Chondrocyte (in vitro differentiated cells): ENCODE measurements at places on chromosomes 2 and 18.

- no peak overlapping the region for H3K27ac ChIP-seq
- no peak for DNase-seq
- H3K4me1 ChIP-seq, result peaks cover 24% of the 10 kb centered on the region
- peaks cover under 1% of the 10 kb centered on the region for H3K36me3 ChIP-seq
- no peak overlapping the region for H3K4me3 ChIP-seq
Observed at GRCh38 chr2:219643788-219644398, 16.5 kb downstream of the SLC4A3 start.

DNA sequence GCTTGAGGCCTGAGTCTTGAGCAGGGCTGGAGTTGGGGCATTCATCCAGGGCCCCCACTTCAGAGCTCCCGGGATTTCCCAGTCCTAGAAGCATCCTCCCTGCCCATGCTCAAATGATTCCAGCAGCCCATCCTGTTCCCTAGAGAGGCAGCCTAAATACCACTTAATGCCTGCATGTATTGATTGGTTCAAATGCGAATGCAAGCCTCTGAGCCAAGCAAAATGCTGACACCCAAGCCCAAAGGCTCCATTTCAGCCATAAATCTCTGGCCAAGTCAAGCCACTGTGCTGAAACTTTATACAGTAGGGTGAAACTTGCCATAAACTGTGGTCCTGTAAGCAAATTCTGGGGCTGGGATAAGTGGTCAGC lies 279.8 kb downstream of the CLIP4 start:
- no peaks in the 10 kb centered on the region for H3K36me3 ChIP-seq
- no peak overlapping the region for H3K27ac ChIP-seq
- peaks cover 13% of the 10 kb centered on the region for H3K4me1 ChIP-seq
- H3K4me3 ChIP-seq, result no peak overlapping the region

GRCh38 chr2:28904802-28905457 lies 10.5 kb downstream of the WDR43 start:
- H3K4me3 ChIP-seq, result no peak overlapping the region
- H3K27ac ChIP-seq, result peak overlapping the region; percentile 85
- H3K4me1 ChIP-seq, result peaks cover 40% of the 10 kb centered on the region
- peaks cover 31% of the 10 kb centered on the region for H3K36me3 ChIP-seq
- no peaks in the 10 kb centered on the region for H3K27me3 ChIP-seq

GRCh38 chr2:23618265-23618664 lies 233.3 kb downstream of the KLHL29 start:
- H3K27me3 ChIP-seq, result no peaks in the 10 kb centered on the region
- H3K4me3 ChIP-seq, result no peak overlapping the region
- H3K27ac ChIP-seq, result no peak overlapping the region
- peak; percentile 33 for DNase-seq

GRCh38 chr2:102122115-102122514 lies 20.4 kb upstream of the IL1R1 start:
- no peaks in the 10 kb centered on the region for H3K36me3 ChIP-seq
- DNase-seq, result no peak
- H3K4me3 ChIP-seq, result no peak overlapping the region
- H3K27ac ChIP-seq, result peak overlapping the region; percentile 94
- H3K4me1 ChIP-seq, result peaks cover 53% of the 10 kb centered on the region

- no peak overlapping the region for H3K4me3 ChIP-seq
- no peaks in the 10 kb centered on the region for H3K4me1 ChIP-seq
- no peaks in the 10 kb centered on the region for H3K36me3 ChIP-seq
Observed at GRCh38 chr2:161576421-161576820, 47.8 kb upstream of the SLC4A10 start.

DNA sequence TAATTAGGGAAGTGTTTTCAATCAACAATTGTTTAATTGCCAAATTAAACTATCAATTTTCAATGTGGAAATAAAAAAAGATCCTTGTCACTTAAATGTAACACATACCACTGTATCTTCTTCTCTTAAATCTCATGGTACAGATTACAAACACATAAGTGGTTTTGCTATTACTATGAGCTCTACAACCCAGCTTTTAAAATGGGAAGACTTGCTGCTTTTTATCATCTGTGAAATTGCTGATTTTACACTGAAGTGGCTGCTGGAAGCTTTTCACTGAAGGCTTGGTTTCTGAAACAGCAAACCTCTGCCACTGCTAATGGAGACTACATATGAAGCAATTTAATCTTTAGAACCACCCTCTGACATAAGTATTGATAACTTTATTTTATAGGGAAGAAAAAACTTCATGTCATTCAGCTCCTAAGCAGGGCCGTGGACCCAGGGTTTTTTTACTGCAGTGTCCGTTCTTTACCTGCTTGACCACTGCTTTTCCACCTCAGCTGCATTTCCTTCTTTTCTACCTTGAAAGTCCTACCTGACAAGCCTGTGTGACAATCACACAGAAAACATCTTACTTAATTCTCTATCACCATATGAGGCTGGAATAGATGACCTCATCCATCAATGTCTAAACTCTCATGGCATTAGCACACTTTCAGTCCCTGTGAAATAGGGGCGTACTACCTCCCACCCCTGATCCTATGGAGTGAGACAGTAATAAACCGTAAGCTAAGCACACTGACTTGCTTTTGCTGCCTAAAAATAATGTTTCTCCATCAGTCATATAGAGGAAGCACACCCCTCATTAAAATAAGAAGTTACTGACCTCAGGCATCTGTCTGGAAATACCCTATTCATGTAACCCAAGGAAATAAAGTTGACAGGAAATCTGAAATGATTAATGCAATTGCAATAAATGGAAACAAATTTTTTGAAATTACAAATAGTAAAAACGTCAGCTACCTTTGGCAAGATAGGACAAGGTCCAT lies 19.2 kb upstream of the SLC8A1 start:
- no peak for DNase-seq
- no peak overlapping the region for H3K4me3 ChIP-seq
- no peaks in the 10 kb centered on the region for H3K36me3 ChIP-seq
- peaks cover 4% of the 10 kb centered on the region for H3K27me3 ChIP-seq
- no peaks in the 10 kb centered on the region for H3K4me1 ChIP-seq
- no peak overlapping the region for H3K27ac ChIP-seq

- peaks cover 13% of the 10 kb centered on the region for H3K4me1 ChIP-seq
- no peaks in the 10 kb centered on the region for H3K27me3 ChIP-seq
- H3K36me3 ChIP-seq, result peaks cover 3% of the 10 kb centered on the region
- no peak overlapping the region for H3K27ac ChIP-seq
- no peak overlapping the region for H3K4me3 ChIP-seq
- no peak for DNase-seq
Observed at GRCh38 chr2:64625299-64626145, 28.2 kb downstream of the SERTAD2 start.

- no peak overlapping the region for H3K4me3 ChIP-seq
- H3K4me1 ChIP-seq, result no peaks in the 10 kb centered on the region
- DNase-seq, result no peak
- no peaks in the 10 kb centered on the region for H3K36me3 ChIP-seq
- peaks cover 3% of the 10 kb centered on the region for H3K27me3 ChIP-seq
Observed at GRCh38 chr18:29925566-29925965, 1117.0 kb downstream of the DSC3 start.

DNA sequence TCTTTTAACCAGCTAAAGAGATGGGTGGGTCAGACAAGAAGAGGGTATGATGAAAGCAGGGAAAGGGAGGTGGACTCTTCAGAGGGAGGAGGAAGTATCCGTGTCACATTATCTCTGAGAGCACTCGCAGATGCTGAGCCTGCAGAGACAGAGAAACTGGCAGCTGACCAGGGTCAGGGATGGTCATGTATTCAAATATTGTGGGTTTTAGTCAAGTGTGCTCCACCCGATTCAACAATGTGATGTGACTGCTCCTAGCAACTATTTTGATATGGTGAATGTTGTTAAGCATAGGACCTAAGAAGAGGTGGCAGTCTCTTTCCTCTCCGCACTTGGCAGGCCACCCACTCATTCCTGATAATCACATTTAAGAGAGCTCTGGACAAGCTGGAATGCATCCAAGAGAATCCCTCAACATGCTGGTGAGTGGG lies 1.3 kb upstream of the CLIP4 start:
- H3K27me3 ChIP-seq, result no peaks in the 10 kb centered on the region
- peak overlapping the region; percentile 69 for H3K4me3 ChIP-seq
- H3K36me3 ChIP-seq, result no peaks in the 10 kb centered on the region

DNA sequence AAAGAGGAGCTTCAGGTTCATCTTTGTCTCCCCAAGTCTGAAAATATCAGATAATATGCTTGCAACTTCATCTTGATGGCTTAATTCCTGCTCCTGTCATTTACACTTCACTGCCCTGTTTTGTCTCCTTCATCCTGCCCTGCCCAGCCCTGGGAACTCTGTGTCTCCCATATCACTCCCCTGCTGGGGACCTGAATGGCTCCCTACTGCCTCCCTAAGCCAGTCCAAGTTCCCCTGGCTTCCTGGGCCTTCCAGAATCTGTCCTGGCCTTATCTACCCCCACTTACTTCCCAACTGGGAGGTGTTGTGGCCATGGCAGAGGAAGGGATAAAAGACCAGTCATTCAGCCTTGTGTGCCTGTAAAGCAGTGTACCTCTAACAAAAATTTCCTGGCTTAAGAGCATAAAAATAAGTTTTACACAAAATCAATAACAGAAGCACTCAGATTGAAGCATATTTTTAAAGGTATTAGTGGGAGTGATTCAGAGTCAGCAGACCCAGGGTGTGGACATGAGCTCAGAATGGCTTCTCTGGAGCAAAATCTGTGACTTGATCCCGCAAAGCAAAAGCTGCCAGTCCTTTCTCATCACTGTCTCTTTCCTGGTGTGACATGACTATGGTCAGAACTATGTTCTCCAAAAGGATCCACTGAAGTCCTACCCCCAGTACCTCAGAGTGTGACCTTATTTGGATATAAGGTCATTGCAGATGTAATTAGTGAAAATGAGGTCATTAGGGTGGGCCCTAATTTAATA lies 59.1 kb downstream of the INO80C start:
- no peak for DNase-seq
- H3K27me3 ChIP-seq, result no peaks in the 10 kb centered on the region
- H3K4me3 ChIP-seq, result no peak overlapping the region
- peaks cover 3% of the 10 kb centered on the region for H3K36me3 ChIP-seq
- peak overlapping the region; percentile 18 for H3K27ac ChIP-seq

DNA sequence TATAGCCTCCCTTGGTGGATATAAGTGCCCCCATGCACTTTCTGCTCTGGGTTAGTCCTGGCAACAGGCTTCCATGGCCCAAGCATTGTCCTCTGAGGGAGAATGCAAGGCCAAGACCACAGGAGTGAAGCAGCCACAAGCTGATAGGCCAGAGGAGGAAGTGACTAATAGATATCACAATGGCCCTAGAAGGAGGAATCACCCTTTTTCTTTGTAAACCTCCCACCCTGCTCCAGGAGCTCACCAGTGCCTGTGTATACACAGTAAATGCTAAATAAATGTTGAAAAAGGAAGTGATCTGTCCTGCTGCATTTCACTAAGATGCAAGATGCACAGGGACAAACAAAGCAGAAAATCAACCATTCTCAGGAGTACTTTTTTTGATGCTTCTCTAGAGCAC lies 49.7 kb upstream of the ABCA12 start:
- H3K36me3 ChIP-seq, result peaks cover 2% of the 10 kb centered on the region
- peaks cover 9% of the 10 kb centered on the region for H3K27me3 ChIP-seq
- H3K4me1 ChIP-seq, result no peaks in the 10 kb centered on the region

DNA sequence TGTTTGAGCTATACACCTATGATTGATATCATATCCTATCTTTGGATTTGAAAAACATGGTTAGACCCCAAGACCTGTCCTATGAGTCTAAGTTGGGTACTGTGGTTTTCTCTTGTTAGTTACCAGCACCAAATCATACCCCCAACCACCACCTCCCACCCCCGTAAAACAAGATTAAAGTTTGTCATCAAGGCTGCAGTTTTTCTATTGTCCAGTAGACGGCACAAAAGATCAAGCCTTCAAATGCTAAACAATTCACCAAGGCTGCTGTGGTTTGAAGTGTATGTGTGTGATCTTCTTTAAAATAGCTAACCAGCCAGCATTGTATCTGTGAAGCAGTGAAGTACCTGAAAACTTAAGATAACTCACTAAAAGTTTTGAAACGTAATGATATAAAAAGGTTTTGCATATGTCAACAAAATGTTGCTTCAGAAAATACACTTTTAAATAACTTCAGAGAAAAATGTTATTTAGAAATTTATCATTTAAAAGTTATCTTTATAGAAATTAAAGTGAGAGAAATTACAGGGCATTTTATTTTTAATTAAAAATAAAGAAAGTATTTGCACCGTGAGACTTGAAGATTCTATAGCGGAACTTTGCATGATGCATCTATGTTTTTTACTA lies 5.8 kb upstream of the MEIS1 start:
- H3K36me3 ChIP-seq, result no peaks in the 10 kb centered on the region
- no peak overlapping the region for H3K4me3 ChIP-seq
- DNase-seq, result no peak
- peaks cover 57% of the 10 kb centered on the region for H3K27me3 ChIP-seq
- H3K27ac ChIP-seq, result no peak overlapping the region

DNA sequence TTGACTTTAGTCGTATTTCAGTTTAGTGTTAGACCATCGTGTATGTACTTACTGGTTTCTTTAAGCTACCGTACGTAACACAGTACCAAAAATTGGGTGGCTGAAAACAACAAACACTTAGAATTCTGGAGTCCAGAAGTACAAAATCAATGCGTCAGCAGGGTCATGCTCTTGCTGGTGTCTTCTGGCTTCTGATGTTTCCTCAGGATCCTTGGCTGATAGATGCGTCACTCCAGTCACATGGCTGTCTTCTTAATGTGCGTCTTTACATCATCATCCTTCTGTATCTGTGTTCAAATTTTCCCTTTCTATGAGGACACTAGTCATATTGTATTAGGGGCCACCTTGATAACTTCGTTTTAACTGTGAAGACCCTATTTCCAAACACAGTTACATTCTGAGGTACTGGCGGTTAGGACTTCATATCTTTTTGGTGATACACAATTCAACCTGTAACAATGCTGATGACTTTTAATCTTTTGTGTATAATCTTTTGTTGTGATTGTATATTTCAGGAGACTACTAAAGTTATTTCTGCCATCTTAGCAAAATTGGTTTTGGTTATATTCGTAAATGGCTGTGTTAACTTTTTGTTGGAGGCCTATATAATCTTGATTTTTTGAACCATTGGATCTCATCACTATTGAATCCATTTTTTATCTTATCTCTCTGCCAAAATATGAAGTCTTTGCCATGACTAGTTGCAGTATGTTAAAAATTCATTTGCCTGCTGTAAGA lies 25.4 kb downstream of the ACTR3 start:
- no peaks in the 10 kb centered on the region for H3K27me3 ChIP-seq
- H3K4me3 ChIP-seq, result no peak overlapping the region
- H3K27ac ChIP-seq, result no peak overlapping the region
- DNase-seq, result no peak
- peaks cover 18% of the 10 kb centered on the region for H3K4me1 ChIP-seq

- DNase-seq, result no peak
- H3K4me1 ChIP-seq, result no peaks in the 10 kb centered on the region
- no peak overlapping the region for H3K27ac ChIP-seq
- H3K27me3 ChIP-seq, result peaks cover 11% of the 10 kb centered on the region
- H3K4me3 ChIP-seq, result no peak overlapping the region
Observed at GRCh38 chr2:30862054-30862651, 54.9 kb upstream of the CAPN13 start.

DNA sequence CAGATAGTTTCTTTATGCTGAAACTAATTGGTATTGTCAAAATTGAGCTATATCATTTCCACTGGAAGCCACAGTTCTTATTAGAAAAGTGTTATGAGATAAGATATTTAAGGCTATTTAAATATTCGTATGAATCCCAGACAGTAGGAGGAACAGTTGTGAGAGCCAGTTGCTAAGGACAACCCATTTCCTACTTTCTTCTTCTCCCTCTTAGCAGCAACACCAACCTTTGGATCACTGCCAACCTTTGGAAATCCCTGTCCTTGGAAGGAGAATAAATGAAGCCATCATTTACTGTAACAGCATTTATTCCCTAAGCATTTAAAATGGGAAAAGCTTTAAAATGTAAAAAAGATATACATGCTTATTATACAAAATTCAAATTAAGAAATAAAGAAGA lies 85.8 kb downstream of the PLCL1 start:
- peaks cover 8% of the 10 kb centered on the region for H3K27me3 ChIP-seq
- no peaks in the 10 kb centered on the region for H3K36me3 ChIP-seq
- H3K27ac ChIP-seq, result no peak overlapping the region
- DNase-seq, result no peak
